ENCODE measurements at places on chromosomes 5 and 9.

DNA sequence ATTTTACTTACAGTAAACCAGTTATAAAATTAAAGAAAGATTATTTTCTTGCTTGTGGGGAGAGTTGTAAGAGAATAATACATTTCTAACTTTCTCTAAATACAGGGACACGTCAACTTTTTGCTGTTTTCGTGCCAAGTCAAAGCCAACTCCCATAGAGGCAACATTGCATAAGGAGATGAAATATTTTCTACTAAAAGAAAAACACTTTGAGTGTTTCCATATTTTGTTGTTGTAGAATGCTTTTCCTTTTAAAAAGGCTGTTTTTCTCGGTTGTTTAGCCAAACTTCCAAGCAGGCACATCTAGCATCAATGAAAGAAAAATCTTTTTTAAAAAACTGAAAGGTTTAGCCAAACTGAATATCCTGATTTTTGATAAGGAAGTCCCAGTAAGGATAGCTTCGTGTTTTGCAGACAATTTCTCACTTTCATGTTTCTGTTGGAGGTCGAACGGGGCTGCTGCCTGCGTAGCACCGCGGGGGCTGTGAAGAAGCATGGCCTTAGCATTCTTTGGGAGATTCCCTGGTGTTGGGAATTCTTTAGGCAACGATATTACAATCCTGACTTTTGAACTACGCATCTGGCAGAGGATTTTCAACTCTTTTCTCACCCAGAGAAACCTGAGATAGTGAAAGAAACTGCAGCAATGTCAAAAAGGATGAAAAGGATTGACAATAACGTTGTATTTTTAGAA lies 108.1 kb upstream of the FBXL7 start:
- DNase-seq: no peak

DNA sequence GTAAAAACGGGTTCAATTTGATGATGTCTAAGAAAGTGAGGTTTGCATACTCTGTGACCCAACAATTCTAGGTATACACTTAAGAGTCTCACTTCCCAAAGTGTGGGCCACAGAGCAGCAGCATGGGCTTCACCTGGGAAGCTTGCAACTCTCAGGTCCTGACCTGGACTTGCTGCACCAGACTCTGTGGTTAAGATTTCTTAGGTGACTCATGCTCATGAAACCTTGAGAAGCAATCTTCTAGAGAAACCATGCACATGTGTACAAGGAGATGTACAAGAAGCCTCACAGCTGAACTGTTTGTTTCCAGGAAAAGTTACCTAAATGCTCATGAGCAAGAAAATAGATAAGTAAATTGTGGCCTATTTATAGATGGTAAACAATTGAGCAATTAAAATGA lies 30.0 kb downstream of the DNAJC21 start:
- no peak for DNase-seq

DNA sequence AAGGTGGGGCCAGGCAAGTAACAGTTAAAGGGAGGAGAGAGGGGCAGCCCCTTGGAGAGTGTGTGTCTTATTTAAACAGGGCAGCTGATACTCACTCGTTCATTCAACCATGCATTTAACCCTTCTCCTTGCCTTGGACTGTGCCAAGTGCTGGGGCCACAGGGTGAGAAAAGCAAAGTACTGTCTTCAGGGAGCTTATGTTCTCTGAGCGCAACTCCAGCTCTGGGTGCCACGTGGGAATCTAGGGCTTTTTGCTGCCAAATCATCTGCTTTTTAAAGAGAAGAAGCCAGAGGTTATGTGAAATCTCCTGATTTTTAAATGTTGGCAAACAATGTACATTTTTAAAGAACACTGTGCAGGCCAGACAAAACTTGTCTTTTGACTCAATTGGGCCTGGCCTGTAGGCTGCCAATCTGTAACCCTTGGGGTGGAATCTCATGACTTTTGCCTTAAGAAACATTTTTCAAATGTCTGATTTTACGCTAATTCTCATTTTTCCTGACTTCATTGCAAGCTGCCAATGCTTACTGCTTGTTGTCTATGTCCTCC lies 157.8 kb downstream of the NTRK2 start:
- DNase-seq: no peak

DNA sequence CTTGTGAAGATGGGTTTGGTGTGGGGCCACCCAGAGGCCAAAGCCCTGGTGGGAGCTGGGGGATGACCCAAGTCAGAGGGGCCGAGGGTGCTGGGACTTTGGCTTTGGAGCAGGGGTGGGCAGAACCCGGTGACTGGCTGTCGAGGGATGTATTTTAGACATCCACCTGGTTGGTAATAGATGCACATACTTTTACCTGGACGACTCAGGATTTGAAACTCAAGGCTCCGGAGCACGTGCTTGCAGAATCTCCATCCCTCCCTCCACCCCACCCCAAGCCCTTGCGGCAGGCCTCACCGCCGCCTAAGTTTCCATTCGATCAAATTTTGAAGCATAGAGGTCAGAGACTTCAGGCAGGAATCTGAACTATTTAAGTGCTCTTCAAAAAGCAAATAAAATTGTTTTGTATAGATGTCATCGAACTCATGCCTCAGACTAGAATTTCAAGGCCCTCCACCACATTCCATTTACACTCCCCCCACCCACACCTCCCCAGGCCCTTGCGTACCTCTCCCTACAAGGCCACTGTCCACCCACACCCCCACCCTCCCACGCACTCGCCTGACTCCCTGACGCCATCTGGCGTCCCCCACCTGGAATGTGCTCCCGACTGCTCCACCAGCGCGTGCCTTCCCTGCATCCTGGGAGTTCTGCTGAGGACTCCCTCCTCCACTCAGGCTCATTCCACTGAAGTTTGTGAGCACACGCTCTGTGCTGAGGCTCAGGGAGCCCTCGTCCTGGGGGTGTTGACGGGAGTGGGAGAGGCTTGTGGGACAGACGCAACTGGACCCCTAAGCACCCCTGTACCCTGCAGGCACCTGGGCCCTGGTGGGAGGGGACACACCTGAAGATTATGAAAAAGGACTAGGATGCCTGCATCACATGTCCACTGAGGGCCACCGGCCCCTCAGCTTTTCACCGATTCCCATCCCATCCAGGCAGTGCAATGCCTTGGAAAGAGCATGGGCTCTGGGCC lies 56.4 kb upstream of the RPL26L1 start:
- DNase-seq: peak; percentile 85

DNA sequence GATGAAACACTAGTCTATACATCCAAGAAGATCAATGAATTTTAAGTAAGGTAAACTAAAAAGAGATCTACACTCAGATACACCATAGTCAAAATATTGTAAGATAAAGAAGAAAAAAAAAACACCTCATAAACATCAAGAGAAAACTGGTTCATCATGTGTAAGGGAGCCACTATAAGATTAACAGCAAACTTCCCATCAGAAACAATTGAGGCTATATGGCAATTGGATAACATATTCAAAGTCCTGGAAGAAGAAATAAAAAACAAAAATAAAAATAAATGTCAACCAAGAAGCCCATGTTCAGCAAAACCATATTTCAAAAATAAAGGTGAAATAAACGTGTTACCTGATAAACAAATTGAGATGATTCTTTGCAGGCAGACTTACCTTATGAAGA lies 3.6 kb downstream of the OR13C8 start:
- no peak for DNase-seq

GRCh38 chr5:171579976-171580411 lies 160.5 kb downstream of the FGF18 start:
- DNase-seq: no peak

GRCh38 chr5:136108180-136108611 lies 24.4 kb upstream of the SMAD5 start:
- no peak for DNase-seq

- DNase-seq: no peak
These were observed 29.7 kb downstream of the C9orf85 start for GRCh38 chr9:71941060-71941568.

DNA sequence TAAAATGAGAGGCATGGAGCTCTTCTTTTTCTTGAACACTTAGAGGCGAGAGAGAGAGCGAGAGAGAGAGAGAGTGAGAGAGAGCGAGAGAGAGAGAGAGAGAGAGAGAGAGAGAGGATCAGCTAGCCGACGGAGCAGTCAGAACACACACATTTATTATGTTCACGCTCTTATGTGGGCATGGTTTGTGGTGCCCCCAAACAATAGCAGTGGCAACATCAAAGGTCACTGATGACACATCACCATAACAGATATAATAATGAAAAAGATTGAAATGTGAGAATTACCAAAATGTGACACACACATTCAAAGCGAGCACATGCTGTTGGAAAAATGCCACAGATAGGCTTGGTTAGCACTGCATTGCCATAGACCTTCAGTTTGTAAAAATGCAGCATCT lies 116.1 kb downstream of the KDM4C start:
- no peak for DNase-seq

- DNase-seq: no peak
These were observed 79.4 kb downstream of the FER start for GRCh38 chr5:108827131-108827530.

DNA sequence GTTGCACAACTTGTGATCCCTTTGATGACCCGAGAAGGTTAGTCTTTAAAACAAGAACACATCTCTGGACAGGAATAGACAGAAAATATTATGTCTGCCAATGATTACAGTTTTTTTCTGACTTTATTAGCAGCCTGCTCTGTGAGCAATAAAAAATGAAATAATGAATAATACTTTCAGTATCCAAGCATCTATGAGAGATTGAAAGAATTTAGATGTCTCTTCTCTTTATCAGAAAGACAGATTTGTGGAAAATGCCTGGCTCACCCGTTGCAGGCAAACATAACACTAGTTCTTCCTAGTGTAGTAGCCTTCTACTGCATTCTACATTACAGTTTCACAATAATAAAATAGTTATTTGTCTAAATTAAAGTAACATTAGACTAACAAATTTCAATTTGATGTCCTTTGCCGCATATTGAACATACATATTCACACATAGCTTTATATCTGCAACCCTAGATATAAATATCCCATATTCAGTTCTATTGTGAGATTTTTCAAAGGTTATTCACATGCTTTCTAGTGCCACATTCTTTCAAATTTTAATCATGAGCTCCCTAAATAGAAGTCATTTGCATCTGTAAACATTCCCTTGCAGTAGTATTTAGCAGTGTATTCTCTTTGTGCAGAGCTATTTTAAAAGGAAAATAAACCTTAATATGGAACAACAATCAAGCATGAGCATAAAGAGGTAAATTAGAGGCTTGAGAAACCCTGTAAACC lies 267.3 kb downstream of the EFNA5 start:
- no peak for DNase-seq

DNA sequence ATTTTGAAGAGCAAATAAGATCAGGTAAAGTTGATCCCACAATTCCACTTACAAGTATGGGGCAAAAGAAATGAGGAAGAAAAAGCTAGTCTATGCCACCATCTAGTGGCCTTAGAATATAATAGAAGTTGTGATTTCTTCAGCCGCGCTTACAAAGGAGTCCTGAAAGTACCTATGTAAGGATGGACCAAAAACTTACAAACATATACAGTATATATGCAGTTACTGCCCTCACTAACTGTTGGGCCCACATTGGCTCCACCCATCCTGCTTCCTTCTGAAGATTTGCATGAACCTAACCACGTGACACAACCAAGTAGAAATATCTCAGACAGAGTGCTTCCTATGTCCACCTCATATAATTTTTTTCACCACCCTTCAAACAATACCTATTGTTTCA lies 11.7 kb upstream of the OR13D1 start:
- DNase-seq: no peak

DNA sequence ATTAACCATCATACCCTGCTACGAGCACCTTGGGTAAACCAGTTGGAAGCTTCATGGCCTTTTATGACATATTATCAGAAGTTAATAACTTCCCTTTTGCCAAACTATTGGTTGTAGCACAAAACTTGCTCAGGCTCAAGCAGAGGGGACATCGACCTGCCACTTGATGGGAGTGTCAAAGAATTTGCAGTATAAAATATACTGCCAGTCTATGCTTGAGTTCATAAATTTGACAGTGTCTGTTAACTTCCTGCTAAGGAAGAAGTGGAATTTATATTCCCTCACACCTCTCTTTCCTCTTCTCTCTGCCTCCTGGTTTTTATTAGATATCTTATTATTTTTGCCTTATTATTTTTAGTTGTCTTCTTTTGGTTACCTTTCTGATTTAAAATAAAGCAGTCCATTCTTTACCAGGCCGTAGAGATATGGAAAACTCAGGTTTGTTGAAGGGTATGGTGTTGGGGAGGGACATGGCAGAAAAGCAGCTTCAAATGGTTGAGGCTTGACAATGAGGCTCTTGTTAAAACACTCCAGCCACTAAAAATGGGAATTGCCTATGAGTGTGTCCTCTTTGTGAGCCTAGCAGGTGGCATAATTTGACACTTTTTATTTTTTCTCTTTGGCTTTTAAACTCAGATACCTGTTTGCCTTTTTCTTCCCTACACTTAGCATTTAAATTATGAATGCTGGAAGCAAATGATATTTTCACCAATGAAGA lies 298.0 kb downstream of the DOCK8 start:
- no peak for DNase-seq

DNA sequence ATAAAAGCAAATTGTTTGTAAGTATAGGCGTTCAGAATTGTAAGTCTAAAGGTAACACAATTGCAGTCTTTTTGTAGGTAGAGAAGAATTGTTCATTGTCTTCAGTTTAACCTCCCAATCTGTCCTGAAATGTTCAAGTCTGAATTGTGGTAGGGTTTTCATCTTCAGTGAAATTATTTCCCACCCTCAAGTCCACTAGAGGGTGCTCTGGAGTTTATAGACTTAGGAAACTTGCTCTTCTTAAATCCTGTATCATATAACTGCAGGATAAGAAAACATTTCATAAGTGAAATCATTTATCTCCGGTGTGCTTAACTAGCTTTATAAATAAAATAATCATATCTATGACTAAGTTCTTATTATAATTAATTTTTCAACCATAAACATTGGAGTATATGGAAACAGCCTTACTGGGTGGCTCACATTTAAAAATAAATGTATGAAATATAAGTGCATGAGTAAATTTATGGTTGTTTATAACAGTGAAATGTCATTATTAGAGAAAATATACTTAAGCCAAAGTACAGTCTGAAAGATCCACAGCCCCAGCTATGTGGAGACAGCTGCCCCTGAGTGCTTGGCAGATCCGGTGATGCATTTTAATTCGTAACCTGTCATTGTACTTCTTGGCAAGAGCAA lies 182.4 kb upstream of the OTULINL start:
- DNase-seq: no peak

GRCh38 chr5:115873392-115873791 lies 31.7 kb downstream of the AP3S1 start:
- DNase-seq: no peak

DNA sequence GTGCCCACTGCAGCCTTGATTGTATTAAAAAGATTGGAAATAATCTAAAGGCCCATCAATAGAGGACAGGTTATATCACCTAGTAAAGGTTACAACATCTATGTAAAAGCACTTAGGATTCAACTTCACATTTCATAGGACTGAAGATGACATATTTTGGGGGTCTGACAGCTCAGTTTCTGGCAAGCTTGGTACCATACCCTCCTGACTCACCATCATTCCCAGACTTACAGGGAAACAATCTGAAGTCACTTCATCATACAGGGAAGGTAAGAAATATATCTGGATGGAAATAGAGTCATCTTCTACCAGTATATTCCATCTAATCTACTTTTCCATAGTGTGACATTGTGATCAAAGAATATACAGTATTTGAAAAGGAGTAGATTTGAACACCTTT lies 28.8 kb upstream of the DAB2 start:
- DNase-seq: no peak
